ENCODE measurements at places on chromosomes 16 and 17. TPM values are rescaled to one million over a fixed set of nuclear protein-coding genes. Genes with fewer than 3 reads are reported as not detected.

Gene WFIKKN1
- total RNA-seq: not detected

Gene HIC1
- 36.7 TPM for total RNA-seq

Gene NOG
- total RNA-seq: 4.5 TPM

- H3K27ac ChIP-seq: no peak overlapping the region
- H3K36me3 ChIP-seq: no peaks in the 10 kb centered on the region
- H3K27me3 ChIP-seq: peaks cover 4% of the 10 kb centered on the region
- no peaks in the 10 kb centered on the region for H3K4me1 ChIP-seq
Measured at GRCh38 chr17:51662204-51663056, 402.1 kb downstream of the UTP18 start.

DNA sequence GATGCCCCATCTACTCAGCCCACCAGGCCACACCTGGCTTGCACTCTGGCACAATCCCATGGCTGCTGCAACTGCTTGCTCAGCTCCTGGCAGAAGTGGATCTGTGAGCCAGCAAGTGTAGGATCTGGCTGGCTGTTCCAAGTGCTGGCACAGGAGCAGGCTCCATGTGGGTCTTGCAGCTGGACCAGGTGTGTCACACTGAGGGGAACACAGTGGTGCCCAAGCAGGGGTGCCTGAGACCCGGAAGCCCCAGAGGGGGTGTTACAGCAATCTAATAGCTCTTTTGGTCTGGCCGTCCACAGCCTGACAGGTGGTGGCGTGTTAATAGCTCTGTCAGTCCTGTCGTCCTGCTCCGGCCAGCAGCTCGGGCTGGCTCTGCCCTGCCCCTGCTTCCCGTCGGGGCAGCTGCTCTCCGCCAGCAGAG, 19.6 kb upstream of the GOT2 start:
- no peak overlapping the region for H3K4me3 ChIP-seq
- H3K36me3 ChIP-seq: no peaks in the 10 kb centered on the region
- H3K27ac ChIP-seq: no peak overlapping the region
- H3K4me1 ChIP-seq: peaks cover 8% of the 10 kb centered on the region

DNA sequence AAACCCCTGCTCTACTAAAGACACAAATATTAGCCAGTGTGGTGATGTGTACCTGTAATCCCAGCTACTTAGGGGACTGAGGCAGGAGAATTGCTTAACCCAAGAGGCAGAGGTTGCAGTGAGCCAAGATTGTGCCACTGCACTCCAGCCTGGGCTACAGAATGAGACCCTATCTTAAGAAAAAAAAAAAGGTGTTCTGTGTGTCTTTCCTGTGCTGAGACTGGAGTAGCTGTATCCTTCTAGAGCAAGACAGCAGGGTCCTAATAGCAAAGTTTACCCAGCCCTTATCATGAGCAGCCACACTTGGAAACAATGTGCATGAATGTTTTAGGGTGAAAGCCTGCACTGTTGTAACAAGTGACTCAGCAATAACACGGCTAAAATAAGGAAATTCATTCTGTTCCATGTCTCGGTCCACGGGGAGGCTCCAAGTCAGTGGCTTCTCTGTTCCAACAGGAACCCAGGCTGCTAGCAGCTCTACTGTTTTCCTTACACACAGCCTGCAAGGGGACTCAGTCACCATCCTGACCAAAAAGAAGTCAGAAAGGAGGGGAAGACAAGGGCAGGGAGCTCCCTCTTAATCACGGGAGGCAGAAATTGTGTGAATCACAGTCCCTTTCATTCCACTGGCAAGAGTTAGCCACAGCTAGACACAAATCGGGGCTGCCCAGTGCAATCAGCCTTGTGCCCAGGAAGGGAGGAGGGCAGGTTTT, 7.1 kb upstream of the SLC5A11 start:
- H3K4me3 ChIP-seq: no peak overlapping the region
- no peaks in the 10 kb centered on the region for H3K27me3 ChIP-seq
- H3K27ac ChIP-seq: no peak overlapping the region
- peaks cover 2% of the 10 kb centered on the region for H3K4me1 ChIP-seq
